ENCODE measurements at places on chromosomes 5 and 9.

GRCh38 chr9:103804077-103804735, 289.9 kb upstream of the SMC2 start:
- DNase-seq = no peak

DNA sequence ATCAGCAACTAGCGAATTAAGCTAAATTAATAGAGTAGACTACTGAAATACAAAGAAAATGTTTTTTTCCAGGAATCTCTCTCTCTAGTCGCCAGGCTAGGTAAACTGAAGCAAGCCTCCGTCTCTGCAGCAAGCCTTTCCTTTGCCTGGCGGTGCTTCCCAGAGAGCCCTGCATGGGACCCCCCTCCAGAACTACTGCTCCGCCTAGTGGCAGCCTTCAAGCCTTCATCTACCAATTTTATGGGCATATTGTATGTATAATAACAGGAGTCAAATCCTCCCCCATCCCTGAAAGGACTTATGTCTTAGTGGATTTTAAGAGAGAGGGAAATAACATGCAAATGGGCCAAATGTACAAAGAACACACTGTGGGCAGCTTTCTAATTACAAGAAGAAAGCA, 241.9 kb downstream of the SAXO1 start:
- no peak for DNase-seq

- DNase-seq = no peak
These were observed 81.8 kb downstream of the FBXW11 start for GRCh38 chr5:171924493-171925122.

- no peak for DNase-seq
These were observed 15.1 kb upstream of the ACSL6 start for GRCh38 chr5:132026516-132027008.

DNA sequence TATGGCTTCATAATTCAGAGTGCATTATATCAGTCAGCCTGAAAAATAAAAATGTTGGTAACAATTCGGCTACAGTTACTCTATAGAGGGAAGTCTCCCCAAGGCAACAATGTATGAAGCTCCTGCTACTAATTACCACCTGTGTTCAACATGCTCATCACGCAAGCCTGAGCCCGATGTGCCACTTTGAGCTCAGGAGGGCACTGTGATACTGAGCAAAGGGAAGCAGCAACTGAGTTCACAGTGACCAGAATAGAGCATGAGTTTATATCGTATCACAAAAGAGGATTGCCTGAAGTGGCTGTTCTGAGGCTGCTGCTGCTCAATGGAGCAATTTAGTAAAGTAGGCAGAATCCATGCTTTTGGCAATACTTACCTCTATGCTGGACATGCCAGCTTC, 202.0 kb upstream of the HAPLN1 start:
- DNase-seq = no peak

- DNase-seq = no peak
These were observed 483 bp downstream of the G3BP1 start for GRCh38 chr5:151772029-151772845.

GRCh38 chr9:129458663-129459546, 162.0 kb downstream of the C9orf50 start:
- DNase-seq = no peak

- no peak for DNase-seq
These were observed 57.6 kb downstream of the IL31RA start for GRCh38 chr5:55908804-55909203.
